Pulmonary artery endothelial cell (primary cell): ENCODE measurements at places on chromosomes 11 and 22.

DNA sequence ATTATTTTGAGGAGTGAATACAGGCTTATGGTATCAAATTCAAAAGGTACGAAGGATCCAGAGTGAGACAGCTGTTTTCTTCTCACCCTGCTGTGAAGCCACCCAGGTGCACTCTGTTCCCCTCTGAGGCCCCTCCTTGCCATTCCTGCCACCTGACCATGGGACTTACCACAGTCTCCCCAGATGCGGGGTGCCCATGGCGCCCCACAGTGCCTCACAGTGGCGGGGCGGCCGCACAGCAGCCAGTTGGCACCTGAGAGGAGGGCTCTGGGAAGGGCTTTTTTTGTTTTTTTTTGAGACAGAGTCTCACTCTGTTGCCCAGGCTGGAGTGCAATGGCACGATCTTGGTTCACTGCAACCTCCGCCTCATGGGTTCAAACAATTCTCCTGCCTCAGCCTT is 151.7 kb downstream of the CEP164 start:
- DNase-seq = no peak

DNA sequence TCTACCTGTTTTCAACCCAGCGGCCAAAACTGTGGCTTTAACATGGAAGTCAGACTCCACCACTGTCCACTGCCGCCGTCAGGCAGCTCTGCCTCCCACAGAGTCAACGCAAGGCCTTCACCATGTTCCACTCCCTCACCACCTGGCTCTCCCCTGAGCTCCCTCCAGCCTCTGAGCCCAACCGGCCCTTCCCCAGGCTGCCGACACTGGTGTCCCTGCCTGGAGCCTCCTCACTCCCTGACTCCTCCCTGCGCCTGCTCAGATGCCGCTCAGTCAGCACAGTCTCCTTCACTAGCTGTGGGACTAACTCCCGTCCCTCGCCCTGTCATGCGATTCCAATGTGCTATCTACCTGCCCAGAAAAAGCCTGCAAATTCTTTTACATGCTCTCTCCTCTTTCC is 16.3 kb downstream of the SULT4A1 start:
- no peak for DNase-seq

DNA sequence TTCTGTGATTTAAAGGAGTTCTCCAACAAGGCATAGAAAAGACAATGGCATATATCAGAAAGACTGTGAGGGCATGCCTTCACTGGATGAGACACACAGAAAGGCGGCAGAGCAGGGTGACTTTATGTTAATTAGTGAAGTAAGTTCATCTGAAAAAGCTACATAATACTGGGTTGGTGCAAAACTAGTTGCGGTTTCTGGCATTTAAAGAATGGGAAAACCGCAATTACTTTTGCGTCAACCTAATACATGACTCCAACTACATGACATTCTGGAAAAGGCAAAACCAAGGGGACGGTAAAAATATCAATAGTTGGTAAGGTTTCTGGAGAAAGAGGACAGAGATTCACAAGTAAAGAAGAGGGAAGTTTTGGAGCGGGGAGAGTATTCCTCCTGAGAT is 5.1 kb downstream of the RFPL1 start:
- DNase-seq = no peak

- DNase-seq = no peak
Observed at GRCh38 chr11:2267851-2268728, 2.3 kb downstream of the ASCL2 start.

DNA sequence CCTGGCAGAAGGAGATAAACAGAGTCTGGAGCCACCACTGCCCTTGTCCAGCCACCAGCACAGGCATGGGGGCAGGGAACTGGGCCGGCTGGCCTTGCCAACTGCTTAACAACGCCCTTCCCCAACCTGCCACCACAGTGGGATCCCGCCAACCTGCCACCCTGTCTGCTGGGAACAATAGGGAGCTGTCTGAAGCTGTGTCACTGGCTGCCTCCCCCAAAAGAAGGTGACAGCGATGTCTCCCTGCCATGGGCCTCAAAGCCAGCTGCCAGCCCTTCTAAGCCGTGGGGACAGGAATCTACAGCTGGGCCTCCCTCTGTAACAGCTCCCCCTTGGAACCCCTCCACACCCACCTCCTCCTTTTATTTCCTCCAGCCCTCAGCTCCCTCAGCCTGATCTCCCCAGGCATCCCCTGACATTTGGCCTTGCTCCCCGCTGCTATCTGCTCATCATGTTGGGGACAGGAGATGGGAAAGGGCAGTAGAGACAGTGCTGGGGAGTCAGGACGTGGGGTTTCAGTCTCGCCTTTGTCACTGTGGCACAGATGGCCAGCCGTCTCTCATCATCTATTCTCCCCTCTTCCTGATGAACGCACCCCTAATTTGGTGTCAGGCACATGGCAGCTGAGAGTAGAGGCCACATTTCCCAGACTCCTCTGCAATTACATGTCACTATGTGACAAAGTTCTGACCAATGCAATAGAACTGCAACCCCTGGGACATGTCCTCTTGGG is 51.3 kb upstream of the PRDM11 start:
- DNase-seq = no peak

DNA sequence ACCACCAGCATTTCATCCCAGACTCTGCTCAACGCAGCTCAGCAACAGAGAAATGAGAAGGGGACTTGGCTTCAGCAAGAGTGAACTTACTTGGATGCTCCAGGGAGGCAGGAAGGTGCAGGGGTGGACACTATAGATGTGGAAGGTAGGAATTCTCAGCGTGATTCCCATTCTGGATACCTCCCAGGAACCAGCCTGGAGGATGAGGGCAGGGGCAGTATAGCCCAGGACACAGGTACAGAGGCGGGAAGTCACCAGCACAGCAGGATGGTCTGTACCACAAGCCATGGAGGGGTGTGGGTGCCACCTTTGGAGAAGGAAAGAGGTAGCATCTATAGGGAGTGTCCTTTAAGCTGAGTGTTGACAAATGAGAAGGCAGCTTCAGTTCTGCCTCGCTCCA is 1275.2 kb downstream of the TBC1D22A start:
- no peak for DNase-seq

DNA sequence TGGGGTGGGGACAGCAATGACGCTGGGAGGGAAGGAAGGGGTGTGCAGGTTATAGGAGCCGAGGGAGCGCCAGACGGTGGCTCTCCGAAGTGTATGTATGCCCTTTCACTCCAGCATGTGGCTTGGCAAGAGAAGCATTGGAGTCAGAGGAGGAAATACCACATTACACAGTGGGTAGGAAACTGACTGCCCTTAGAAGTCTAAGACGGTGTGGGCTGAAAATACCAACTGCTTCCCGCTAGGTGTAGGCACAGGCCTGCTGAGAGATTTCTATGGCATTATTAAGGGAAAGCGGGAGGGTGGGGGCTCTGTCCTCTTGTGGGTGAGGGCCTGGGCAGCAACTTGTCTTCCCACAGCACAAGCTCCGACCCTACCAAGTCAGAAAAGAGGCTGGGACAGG is 44.7 kb downstream of the CACNG2 start:
- DNase-seq = no peak

DNA sequence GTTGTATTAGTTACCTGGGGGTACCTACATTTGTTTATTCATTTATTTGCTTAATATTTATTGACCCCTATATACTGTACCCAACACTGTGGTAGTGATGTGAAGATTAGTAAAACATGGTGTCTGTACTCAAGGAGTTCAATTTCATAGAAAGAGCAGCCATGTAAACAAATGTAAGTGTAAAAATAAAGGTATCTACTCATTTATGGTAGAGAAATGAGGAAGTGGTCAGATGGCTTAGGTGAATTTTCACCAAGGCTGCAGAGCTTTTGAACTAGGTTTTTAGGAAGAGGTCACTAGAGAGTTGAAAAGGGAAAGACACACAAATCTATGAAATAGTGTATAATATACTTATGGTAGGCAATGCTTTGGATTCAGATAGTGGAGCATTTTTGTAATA is 11.1 kb downstream of the CTR9 start:
- DNase-seq = no peak

- DNase-seq = no peak
Observed at GRCh38 chr22:18062421-18062820, 15.4 kb upstream of the PEX26 start.

DNA sequence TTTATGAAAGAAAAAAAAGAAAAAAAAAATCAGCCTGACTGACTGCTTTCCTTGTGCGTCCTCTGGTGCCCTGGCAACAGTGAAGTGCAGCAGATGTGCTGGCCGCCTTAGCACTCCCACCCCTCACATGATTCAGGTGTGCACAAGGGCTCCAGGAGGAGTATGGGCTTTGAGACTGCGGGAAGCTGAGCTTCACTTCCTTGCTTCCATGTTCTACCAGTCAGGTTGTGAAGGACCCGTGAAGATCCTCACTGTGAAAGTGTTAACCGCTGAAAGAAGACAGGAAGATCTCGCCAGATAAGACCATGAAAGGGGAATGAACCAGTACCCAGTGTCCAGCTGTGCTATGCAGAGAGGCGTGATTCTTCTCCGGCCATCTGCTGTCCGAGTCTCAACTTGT is 48.2 kb downstream of the HIRA start:
- no peak for DNase-seq

DNA sequence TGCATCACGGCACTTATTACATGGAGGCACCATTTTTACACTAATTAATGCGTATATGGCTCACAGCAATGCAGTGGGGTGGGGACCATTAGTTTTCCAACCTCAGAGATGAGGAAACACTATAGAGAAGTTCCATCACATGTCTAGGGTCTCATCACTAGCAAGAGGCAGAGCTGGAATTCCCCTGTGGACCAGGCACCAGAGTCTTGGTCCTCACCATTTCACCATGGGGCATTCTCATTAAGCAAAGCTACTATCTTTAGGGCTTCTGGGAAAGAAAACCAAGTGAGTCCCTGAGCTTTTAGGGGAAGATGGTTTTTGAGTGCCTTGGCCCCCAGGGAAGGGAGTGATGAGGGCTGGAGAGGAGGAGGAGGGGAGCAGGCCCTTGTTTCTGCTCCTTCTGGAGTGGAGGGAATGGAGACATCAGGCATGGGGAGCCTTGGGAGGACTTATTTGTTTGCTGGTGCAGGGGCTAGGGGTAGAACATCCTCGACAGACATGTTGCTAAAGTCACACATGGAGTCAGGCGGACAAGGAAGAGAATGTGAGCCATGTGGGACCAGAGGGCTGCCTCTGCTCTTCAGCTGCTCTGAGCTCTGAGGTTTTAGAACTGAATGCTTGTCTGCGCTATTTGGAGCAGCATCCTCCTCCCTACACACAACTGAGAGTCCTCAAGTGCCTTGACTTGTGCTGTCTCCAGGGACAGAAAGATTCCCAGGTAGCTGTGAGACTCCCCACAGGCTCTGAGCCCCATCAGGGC is 40.3 kb upstream of the ZBED5 start:
- DNase-seq = no peak

DNA sequence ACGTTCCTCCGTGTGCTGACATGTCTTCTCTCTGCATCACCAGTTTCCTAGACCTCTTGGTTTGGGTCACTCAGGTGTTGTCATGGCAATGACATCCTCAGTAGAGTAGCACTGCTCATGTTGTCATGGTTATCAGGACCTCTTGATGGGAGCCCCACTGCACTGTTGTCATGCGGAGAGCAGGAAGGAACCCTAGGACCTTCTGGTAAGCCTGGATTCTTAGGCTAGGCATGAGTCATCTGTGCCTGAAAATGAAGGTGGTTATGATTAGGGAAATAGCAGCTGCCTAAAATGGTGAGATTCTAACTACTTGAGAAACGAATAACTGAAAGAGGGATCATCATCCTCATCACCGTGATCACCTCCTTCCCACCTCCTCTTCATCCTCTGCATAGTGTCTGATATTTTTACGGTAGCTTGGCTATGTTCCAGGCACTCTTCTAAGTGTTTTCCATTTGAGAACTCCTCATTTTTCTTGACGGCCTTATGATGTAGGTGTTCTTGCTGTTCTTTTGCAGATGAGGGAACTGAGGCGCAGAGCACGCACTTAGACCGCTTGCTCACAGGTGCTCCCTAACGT is 858.4 kb downstream of the NTM start:
- DNase-seq = no peak

DNA sequence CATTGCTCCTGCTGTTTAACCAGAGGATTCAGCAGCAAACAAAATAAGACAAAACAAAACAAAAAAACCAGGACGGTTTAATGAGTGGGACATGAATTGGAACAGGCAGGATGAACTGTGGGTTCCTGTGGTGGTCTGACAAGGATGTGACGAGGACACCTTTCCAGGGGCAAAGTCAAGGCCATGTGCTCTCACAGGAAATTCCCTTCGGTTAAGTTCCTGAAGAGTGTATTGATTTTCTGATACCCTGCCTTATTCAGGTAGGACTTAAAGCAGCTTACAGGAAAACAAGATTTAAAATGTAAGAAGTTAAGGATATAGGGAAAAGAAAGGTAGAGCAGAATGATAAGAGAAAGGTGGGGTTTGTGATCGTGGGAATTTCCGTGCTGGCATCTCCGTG is 8.5 kb upstream of the PLET1 start:
- DNase-seq = no peak

DNA sequence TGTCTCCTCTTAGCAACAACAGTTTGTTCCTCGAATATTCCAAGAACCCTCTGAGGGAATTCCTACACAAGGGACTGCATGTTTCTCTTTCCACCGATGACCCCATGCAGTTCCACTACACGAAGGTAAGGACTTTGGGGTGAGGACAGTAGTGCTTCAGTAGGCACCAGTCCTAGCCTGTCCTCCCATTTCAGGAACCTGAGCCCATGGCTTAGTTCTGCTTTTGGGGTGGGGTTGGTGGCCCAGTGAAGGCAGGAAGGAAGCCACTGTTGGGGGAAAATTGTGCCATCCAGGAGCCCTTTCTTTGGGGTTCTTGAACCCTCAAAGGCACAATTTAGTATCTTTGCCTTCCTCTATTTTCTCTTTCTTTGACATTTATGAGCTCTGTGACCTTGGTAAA is 38.2 kb downstream of the RNF141 start:
- no peak for DNase-seq

DNA sequence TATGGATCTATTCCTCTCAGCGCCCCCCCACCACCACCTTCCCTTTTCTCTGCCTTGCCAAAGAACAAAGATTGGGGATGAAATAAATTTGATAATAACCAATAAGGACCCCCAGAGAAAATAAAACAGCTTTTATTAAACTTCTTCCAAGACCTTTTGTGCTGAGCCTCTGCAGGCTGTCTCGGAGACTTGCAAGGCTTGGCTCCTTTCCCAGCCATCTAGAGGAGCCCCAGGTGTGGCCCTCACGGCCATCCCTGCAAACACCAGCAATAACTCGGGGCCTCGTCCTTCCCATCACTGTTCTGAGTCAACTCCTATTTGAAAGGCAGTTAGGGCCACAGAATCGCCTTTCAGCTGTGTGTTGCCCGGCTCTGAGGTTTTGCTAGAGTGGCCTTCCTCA is 51.2 kb upstream of the LMO1 start:
- DNase-seq = no peak

- DNase-seq = no peak
Observed at GRCh38 chr22:22666307-22667091, 22.1 kb downstream of the GGTLC2 start.

- DNase-seq = no peak
Observed at GRCh38 chr11:6727971-6728760, 43.6 kb downstream of the OR2AG2 start.

GRCh38 chr11:37264783-37265182 is 666.7 kb upstream of the RAG2 start:
- no peak for DNase-seq

DNA sequence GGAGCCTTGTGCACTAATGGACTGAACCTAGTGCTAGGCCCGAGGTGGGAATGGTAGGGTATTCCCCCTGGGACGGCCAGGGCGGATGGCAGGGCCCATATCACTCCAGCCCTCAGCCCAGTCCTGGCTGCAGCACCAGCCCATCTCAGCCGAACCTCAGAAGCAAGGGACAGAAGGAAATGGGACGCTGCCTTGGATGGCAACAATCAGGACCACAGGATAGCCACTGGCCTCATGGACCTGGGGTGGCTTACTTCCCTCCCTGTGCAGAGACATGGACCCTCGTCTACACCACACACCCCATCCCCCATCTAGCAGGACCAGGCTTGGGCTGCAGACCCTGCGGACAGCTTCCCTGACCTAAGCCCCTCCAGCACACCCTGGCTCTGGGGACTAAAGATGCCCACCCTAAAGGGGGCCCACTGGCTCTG is 24.1 kb downstream of the ARVCF start:
- no peak for DNase-seq
